ENCODE measurements at places on chromosomes 13 and 19.

GRCh38 chr19:17966550-17967256, at the start of gene KCNN1:
TSS of gene KCNN1 (plus strand) at chr19:17967107. CDS start at chr19:17973889, 6,782 bp downstream.
- no peak for DNase-seq

- DNase-seq, result no peak
Measured at GRCh38 chr13:45289936-45290563, 50.9 kb downstream of the TPT1 start.

DNA sequence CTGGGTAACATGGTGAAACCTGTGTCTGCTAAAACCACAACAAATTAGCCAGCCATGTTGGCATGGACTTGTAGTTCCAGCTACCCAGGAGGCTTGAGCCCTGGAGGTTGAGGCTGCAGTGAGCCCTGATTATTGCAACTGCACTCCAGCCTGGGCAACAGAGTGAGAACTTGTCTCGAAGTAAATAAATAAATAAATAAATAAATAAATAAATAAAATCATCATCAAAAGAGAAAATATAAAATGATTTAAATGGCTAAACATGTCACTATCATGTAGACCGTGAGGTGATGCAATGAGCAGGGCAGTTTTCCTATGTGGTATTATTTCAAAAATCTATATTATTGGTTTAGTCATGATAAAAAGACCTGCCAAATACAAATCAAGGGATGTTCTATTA, 2074.3 kb downstream of the PCDH9 start:
- DNase-seq, result no peak

DNA sequence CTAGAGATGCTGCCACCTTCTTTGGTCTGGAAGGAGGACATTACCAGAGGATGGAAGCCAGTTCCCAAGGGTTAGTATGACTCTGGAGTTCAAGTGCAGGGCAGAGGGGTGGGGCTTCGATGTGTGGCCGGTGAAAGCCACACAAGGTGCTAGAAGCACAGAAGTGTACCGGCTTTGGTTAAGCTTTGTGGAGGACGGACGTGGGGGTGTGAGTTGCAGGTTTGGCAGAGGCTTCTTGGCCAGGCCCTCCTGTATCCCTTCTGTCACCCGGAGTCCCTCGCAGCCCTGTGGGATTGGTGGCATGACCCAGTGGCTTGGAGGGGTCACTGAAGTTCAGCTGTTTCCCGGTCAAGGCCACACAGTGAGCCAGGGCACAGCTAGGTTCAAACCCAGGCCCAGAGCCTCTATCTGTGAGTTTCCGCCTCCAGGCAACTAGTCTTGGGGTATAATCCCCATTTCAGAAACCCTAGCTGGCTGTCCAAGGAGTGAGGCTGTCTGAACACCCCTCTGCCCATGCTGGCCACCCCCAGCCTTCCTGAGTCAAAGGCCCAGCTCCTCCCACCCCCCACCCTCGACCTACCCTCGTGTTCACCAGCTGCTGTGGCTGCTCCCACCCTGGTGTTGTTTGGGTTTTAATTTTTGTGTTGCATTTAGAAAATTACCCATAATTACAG, 4.6 kb upstream of the SSBP4 start:
- no peak for DNase-seq

GRCh38 chr13:99828123-99828522, 143.4 kb downstream of the ZIC5 start:
- DNase-seq, result no peak

DNA sequence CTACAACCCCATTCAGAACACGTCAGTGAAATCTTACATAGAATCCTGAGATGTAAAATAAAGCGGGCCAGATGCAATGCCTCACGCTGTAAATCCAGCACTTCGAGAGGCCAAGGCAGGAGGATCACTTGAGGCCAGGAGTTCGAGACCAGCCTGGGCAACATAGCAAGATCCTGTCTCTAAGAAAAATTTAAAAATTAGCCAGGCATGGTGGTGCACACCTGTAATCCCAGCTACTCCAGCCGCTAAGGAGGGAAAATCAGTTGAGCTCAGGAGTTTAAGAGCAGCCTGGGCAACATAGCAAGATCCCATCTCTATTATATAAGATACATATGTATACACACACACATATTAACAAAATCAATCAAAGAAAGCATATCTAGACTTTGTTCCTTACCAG, 41.2 kb downstream of the PEX11G start:
- no peak for DNase-seq

DNA sequence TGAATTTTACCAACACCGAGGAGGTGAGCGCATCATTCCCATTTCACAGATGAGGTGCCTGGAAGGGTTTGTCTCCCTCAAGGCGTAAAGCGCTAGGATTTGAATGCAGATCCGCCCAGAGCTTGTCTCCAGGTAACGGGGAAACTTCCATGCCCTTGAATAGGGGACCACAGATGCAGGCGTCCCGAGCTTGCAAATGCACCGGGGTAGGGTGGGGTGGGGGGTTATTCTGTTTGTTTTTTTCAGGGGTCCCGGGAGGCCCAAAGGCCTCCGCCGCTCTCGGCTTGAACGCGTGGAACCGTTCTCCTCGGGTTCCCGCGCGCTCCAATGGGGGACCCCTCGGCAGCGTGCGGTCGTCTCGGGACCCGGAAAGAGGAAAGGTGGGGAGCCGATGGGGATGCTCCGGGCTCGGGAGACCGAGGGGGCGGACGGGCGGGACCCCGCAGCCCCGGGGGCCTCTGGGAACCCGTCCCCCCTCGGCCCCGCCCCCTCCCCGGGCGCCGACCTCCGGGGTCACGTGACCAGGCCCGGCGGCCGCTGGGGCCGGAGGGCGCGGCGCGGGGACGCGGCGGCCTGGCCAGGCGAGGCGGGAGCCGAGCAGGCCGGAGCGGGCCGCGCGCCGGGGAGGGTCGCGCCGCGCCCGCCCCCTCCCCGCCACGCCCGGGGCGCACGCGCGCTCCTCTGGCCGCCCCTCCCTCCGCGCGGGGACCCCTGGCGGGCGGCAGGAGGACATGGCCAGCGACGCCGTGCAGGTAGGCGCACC, at the start of gene PKN1:
Gene PKN1, plus strand, starts transcription at position 516 of the 763 bp plus-strand sequence. Its CDS starts 216 bp downstream, at position 732.
- no peak for DNase-seq

DNA sequence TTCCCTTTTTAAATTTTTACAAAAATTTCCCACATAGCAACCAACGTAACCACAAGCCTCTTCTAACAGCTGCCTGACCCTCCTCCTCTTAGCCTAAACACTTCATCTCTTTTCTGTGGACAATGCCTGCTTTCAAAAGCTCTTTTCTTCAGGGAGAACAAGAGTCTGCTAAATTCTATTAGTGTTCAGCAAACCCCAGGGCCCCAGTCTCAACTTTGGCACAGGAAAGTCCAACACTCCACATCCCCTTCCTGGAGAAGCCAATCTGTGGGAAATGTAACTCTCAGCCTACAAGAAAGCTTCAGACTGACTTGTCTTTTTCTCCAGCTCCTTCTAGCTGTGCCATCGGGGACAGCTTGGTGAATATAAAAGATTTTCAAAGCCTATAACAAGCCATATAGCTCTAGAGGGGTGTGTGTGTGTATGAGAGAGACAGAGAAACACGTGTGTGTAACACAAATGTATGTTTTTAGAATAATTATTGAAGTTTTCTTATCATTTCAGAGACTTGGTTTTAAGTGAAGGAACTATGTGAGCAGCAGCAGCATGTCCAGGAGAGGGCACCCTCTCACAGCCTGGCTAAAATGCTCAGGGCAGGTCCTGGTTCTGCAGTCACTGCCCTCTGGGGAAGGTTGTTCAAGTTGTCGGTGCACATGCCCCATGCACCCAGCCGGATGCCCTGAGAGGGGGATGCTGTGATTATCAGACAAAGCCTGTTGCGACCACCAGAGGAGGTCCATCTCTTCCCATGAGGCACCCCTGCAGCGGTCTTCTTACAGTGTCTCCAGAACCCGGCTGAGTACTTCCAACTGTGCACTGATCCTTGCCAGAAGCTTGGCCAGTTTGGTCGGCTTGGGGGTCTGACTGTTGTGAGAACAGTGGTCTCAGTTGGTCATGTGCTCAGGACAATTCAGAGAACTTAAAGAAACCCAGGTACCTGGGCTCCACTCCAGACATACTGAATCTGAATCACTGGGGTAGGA, 34.4 kb downstream of the CCDC70 start:
- peak; percentile 24 for DNase-seq

GRCh38 chr13:59274958-59275727, 888.6 kb downstream of the DIAPH3 start:
- DNase-seq, result no peak

- DNase-seq, result no peak
Measured at GRCh38 chr13:112688560-112689302, 1.1 kb upstream of the ATP11A start.

- no peak for DNase-seq
Measured at GRCh38 chr13:31545616-31546015, 193.7 kb upstream of the RXFP2 start.

DNA sequence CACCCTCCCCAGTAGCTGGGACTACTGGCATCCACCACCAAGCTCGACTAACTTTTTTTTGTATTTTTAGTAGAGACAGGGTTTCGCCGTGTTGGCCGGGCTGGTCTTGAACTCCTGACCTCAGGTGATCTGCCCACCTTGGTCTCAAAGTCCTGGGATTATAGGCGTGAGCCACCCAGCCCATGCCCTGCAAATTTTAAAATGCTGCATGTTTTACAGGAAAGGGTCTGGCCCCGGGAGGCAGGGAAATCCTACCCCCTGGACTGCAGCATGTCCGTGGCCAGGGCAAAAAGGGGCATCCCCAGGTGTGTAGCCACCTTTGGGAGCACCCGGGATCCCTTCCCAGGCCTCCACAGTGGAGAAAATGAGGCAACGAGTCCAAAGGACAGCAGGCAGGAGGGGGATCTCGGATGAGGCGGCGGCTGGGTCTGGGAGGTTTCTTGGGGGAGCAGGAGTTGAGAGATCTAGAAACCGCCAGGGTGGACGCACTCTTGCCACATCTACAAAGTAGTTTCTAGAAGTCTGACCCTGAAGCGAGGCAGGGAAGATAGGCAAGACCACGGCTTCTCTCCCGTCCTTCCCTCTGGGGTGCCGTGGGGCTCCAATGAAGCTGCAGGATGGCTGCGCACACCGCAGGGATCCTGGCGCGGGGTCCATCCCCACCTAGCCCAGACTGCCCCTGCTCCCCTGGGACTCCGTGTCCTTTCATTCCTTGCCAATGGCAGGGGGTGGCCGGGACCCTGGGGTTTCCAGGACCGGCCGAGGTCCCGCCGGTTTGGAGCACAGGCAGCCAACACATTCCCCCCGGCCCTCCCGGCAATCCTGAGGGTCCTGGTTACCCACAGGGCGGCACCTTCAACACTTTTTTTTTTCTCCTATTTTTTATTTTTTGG, 21.3 kb upstream of the ZBTB7A start:
- no peak for DNase-seq

- DNase-seq, result no peak
Measured at GRCh38 chr13:29589967-29590366, 5.5 kb downstream of the SLC7A1 start.

DNA sequence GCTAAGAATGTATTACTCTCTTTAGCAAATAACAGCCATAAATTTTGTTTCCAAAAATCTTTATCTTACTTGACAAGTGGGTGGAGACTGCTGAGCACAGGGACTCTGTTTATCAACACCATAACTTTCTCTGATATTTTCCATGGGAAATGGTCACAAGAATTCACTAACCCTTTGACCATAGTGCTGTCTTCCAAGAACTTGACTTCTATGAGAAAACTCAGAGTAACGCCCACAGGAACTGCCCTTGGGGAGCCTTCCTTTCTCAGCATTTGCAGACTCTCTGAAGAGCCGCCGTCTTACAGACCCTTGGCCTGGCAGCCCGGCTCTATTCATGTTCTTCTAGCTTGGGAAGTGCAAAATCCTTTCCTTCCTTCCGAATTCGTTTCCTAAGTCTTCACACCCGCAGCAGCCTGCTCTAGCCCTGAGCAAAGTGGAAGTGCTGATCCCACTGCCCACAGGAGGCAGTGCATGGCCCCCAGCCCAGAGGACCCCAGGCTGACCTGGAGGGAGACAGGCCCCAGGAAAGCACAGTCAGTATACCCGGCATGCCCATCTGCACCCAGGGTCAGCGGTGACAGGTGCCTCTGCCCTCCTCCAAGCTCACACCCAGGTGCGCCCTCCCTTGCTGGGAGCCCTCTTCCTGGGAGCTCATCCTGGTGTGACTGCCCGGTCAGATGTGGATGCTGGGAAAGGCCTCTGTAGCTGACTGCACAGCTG, 10.2 kb downstream of the GAS6 start:
- DNase-seq, result no peak

DNA sequence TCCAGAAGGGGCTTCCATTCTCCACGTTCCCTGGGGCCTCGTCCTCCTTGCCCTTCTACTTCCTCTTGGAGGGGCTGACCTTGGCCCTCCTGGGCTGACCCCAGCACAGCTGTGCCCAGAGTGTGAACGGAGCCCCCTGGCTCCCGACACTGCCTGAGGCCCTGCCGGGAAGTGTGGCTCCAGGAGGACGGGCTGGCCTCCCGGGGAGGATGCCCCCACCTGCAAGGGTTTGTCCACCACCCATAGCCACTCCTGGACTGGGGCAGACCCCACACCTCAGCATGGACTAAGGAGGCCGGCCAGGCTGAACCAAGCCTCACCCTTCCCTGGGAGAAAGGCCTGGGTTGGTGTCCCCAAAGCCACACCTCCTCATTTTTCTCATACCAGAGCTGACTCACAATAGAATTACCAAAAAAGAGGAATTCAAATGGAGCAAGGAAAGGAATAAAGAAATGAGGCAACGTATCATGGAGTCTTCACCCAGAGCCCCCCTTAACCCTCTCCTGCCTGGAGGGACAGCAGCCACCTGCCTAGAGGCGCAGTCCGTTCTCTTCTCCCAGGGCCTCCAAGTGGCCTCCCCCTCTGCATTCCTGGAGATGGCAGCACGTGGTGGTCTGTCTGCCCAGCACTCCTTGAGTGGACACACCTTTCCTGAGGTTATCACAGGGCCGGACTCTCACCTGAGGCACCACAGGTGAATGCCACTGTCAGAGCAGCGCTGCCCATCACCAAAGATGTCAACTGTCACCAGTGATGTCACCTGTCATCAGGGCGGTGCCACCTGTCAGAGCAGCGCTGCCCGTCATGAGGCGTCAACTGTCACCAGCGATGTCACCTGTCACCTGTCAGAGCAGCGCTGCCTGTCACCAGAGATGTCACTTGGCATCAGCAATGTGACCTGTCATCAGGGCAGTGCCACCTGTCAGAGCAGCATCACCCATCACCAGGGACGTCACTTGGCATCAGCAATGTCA, 3.1 kb upstream of the C13orf46 start:
- no peak for DNase-seq

DNA sequence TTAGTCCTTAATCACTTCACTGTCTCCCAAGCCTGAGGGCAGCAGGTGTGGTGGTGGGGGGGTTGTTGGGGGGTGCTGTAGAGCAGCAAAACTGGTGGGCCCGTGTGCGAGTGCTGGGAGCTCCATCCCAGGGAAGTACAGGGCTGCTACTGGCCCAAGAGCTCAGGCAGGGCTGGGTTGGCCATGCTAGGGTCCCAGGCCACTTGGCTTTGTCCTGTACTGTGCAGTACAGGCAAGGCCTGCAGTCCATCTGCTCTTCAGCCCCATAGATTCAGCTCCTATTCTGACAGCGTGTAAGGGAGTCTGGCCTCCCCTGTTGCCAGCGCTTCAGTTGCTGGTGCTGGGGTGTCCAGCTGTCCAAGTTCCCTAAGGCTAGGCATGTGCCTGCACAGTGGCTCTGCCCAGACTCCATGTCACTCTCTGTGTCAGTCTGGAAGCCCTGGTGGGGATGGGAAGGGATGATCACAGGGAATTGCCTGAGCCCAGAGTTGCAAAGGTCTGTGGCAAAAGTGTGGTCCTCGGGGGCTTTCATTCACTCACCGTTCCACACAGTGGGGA, 1261.7 kb downstream of the EFNB2 start:
- no peak for DNase-seq

- peak; percentile 24 for DNase-seq
Measured at GRCh38 chr13:25971459-25972145, 80.2 kb downstream of the SHISA2 start.

GRCh38 chr13:91153372-91153771, 194.1 kb upstream of the MIR17HG start:
- no peak for DNase-seq
